H1 (cell line): ENCODE measurements at places on chromosomes 7 and 10.

DNA sequence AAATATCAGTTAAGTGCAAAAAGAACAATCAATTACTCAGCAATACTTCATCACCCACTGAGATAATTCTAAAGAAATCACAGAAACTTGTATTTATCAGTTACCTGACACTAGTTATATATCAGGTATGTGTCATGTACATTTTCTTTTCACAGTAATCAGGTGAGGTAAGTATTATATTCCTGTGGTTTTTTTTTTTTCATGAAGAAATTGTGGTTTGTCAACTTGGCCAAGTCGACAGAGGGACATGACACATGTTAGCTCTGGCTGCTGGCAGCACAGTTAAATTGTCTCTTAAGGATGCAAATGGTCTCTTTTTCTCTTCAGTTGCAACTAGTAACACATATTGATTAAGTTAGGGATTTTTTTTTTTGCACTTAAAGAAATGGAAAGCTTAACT is 13.7 kb upstream of the GPR141 start:
- DNase-seq: no peak

DNA sequence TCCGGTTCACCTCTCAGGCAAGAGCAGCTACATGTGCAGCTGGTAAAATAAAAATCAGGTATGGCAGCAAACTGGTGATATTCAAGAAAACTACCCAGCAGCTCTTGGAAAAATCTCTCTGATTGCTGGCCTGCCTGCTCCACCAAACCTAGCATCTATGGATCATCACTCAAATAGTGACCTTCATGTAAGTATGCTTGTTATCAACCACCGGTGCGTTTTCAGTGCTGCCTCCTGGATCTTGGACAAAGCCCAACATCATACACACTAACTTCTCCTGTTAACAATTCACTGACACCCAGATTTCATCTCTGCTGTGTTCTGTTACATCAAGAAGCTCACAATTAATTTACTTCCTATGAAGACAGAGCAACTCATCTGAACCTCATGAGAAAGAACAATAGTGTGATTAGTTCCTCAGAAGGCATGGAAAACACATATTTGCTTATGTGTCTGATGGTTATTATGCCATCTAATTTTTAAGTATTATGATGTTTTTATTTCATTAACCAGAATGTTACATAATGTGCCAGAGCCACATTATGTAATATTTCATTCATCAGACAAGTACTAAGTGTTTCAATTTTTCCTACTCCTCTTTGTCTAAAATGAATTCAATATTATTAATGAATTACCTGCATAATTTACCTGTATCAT is 8.8 kb downstream of the CDK6 start:
- DNase-seq: no peak

GRCh38 chr7:136214356-136214755 is 237.2 kb upstream of the MTPN start:
- no peak for DNase-seq

DNA sequence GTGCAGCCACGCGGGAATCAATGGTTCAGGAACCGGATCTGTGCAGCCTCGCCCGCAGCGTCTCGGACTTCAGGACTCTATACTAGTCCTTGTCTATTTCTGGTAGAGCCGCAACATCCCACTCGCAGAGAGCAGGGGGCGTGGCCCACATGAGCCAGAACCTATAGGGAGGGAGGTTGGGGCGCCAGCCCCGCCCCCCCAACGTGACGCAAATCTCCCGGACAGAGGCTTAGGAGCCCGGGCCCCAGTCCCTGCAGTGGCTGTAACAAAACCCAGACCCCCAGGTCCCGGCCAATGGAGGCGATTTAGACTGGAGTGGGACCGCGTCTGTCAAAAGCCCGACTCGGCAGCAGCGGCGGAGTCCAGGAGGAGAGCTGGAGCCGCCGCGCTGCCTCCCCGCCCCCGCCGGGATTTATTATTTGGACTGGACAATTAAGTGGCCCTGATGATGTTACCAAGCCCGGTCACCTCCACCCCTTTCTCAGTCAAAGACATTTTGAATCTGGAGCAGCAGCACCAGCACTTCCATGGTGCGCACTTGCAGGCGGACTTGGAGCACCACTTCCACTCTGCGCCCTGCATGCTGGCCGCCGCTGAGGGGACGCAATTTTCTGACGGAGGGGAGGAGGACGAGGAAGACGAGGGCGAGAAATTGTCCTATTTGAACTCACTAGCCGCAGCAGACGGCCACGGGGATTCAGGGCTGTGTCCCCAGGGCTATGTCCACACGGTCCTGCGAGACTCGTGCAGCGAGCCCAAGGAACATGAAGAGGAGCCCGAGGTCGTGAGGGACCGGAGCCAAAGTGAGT is at the start of gene NKX2-3:
Gene NKX2-3, plus strand, starts transcription at position 256 of the 809 bp plus-strand sequence. Its CDS starts 190 bp downstream, at position 446.
- no peak for DNase-seq

DNA sequence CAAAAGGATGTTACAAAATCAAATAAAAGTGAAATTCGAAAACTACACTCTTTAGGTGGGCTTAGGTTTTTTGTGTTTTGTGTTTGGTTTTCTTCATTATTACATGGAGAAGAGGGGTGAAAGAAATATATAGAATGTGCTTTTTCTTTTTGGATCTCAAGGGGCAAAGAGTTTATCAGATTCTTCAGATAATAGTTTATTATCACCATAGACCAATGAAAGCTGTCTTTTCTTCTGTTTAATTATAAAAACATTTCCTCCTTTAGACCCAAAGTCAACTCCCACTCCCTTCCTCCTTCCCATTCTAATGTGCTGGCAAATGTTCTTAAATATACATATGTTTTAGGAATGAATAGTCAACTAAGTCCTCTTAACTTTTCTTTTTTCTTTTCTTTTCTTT is 167.6 kb downstream of the AKR1D1 start:
- no peak for DNase-seq

DNA sequence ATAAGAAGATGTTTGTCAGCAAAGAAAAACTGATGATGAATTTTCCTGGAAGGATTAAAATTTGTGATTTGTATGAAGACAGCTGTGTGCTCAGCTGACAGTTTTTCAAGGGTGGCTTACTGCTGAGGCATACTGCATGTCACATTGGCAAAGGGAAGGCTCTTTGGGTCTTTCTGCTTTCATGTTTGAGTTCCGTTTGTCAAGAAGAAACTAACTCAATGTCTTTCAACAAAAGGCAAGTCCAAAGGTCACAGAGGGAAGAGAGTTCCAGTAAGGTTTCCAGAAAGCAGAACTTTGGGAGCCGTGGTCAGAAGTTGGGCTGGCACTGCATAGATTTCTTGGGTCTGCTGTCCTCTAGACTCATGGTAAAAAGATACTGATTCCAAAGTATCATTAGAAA is 16.9 kb downstream of the DYDC2 start:
- DNase-seq: no peak

GRCh38 chr7:26991796-26992195 is 104.0 kb downstream of the HOXA1 start:
- DNase-seq: no peak

- DNase-seq: no peak
These were observed 17.2 kb downstream of the AKAP9 start for GRCh38 chr7:91957823-91958222.

GRCh38 chr10:46524472-46525176 is 31.8 kb downstream of the GPRIN2 start:
- DNase-seq: no peak

DNA sequence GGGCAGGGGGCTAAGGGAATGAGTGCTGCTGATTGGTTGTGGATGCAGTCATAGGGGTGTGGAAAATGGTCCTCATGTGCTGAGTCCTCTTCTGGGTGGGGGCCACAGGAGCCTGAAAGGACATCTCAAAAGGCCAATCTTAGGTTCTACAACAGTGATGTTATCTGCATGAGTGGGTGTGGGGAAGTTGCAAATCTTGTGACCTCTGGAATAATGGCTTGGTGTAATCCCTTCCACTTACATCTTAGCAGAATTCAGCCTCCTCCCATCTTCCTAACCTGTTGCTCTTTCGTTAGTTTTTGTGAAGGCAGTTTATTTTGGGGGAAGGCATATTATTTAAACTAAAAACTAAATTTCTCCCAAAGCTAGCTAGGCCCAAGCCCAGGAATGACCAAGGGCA is 42.0 kb upstream of the OIT3 start:
- no peak for DNase-seq

DNA sequence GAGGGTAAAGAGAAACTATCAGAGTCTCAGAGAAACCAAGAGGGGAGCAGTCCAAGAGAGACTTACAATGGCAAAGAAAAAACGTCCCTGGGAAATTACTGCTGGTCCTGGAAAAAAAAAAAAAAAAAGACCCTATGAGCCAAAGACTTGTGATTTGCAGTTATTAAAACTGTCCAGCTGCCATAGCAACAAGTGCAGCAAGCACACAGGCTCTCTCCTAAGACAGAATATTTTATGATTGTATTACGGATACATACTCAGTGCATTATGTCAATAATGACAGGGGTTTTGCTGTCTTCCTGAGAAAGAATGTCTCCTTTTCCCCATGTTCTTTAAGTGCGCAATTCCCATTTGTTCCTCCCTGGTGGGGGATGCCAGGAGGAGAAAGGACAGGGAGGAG is 178.5 kb downstream of the GPAM start:
- no peak for DNase-seq

- DNase-seq: no peak
These were observed 54.6 kb downstream of the CPVL start for GRCh38 chr7:29091715-29092114.

DNA sequence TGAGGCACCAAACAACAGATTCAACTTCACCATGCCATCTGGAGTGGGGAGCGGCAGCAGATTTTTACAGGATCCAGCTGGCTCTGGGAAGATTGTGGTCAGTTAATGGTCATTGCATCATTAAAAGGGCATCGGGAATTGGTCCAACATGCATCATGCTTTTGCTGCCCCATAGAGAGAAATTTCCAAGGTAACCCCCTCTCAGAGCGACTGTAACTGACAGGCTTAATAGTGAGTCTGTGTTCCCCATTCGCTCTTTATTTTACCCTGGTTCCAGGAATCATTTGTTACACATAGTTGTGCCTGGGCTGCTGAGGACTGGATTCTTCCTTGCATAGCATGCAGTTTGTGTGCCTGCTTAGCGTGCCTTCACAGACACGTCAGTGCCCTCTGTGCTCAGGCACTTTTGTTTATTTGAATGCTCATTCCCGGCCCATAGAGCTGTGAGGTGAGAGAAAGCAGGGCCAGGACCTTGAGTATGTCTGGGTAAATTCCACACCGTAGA is 49.9 kb downstream of the CDHR3 start:
- no peak for DNase-seq

- peak; percentile 20 for DNase-seq
These were observed 33.4 kb downstream of the CPXM2 start for GRCh38 chr10:123858077-123858681.

- DNase-seq: no peak
These were observed 8.3 kb downstream of the NOD1 start for GRCh38 chr7:30470163-30470770.

- no peak for DNase-seq
These were observed 81.4 kb upstream of the EMX2 start for GRCh38 chr10:117460846-117461765.
